Stimulated activated CD4-positive, alpha-beta T cell treated with anti-CD3 and anti-CD28 coated beads, Interleukin-1b, Interleukin-23, amount 100 ng/mL, for 1 hour (primary cell): ENCODE measurements at places on chromosomes 11 and 22.

DNA sequence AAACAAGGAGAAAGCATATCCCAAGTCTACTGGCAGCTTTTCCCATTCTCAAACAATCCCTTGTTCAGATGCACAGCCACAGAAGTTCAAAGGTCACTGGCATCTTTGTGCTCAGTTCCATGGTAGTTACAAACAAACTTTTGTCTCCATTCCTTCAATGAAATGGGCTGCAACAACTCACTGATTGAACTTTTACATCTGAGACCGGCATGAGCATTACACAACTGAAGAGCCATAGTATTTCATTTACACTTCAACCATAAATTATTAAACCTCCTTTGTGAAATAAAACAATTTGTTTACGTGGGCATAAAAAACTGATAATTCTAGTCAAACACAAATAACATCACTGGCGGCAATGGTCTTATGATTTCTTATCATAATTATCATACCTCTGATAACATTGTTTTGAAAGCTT lies 67.8 kb upstream of the ARHGAP32 start:
- DNase-seq: no peak

DNA sequence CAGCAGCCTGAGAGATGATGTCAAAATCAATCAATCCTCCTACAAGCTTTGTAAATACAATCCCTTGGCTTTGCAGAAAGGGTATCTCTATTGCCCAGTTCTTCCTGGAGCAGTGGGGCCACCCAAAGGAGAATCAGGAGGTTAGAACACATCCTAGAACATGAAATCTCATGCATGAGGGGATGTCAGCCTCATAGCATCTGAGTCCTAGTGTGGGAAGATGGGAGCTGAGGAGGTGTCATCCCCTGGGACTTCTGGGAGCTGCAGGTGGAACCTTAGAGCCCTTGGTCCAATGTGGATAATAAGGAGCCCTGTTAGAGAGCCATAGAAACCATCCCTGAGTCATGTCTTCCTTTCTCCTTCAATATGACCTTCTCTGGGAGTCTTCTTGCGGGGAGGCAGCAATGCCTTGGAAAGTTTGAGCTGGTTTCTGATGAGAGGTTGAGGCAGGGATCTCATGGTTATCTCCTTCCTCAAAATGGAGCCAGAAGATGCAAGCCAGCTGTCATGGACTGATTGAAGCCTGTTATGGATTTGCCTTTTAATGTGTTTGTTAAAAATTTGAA lies 74.8 kb downstream of the BDNF start:
- DNase-seq: no peak

DNA sequence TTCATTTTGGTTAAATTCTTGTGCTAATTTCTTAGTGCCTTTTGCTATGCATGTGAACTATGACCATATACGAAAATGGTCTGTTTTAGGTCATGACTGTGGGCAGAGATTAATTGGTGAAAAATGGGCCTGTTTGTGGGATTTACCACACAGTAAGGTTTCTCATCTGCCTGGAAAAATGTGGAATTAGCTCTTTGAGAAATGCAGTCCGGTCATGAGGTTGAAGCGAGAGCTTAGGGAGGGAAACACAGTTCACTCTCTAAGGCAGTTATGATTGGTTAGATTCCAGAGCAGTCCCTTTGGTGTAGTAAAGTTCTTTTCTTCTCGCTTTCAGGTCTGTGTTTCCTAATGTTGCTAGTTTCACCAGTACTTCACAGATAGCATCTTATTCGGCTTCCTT lies 1.2 kb upstream of the PDE3B start:
- no peak for DNase-seq

- no peak for DNase-seq
Measured at GRCh38 chr11:1829039-1829820, 5.6 kb upstream of the SYT8 start.

DNA sequence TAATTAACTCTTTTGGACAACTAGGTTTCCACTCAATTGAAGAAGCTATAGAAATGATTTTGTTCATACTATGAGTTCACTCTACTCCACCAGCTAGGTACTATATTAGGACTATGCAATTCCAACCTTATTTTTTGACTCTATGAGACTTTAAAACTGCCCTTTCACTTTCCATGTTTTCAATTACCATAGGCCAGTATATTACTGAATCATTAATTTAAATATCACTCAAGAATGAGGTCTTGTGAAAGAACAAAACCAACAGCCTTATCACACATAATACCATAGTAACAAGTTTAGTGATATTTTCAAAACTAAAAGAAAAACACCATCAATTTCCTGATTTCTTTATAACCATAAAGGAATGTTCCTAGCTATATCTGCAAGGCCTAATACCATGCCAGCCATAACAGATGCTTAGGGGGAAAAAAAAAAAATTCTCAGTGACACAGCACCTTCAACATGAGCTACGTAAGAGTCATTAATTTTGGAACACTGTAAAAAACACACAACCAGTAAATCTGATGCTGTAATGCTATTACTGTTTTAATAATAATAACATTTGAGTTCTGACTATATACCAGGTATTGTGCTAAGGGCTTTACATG lies 6.1 kb downstream of the DCUN1D5 start:
- DNase-seq: no peak

DNA sequence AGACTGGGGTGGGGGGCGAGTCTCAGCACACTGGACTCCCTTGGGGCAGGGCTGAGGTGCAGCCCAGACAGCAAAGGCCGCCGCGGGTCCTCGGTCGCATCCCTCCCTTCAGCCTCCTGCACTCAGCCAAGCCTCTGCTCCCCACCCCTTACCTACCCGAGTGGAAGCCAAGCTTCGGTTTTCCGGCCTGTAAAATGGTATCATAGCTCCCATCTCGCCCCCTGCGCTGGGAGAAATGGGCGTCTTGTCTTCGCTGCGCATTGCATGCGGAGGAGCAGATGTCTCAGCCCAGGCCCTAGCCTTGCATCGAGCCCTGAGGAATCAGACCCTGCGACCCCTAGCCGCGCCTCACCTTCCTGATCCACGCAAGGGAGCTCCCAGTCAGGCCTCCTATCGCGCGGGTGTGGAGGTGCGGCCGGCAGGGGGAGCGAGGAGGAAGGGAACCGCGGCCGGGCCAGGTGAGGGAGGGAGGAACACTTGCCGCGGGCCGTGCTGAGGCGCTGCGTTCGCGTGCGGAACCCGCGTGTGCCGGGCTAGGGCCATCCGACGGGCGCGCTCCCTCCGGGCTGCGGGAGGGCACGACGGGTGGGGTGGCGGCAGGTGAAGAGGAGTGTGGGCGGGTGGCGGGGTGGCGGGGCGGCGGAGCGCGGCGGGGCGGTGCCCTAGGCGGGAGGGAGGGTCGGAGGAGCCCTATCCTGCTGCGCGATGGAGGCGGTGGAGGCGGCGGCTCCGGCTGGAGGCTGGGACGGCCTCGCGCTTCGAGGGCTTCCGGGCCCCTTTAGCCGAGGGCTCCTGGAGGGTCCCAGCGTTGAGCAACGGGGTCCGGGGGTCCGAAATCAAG lies 4.1 kb upstream of the TBX1 start:
- DNase-seq: peak; percentile 44

DNA sequence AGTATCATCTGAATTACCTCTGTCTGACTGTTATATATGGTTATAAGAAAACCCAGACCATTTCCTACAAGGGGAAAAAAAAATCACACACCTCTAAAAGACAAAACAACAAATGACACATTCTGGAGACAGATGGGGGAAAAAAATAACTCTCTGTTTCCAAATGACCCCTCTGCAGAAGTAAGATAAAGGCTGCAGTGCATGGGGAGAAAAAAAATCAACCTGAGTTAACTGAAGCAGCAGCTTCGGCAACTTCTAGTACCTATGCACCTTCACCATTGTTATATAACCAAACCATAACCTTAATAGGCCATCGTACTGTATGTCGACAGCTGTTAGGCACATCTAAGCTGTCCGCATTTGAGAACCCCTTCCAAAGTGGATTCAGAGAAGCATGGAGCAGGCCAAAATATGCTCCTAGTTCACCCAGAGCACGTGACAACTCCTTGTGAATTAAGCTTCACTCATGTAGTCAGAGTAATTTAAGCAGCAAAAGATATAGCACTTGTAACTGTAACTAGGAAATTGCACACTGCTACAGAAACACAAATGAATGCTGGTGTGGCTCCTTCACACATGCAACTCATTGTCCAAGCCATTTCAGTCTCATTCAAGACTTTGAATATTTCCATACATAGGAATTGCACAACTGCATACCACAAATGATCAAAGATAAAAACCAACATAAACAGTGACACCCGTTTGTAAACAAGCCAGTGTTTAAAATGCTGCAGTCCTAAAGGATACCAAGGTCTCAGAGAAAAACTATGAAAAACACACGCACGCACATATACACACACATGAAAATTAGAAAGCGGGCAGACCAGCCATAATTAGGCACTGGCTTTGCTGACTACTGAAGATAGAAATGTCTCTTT lies 2.7 kb downstream of the SIK3 start:
- DNase-seq: no peak

GRCh38 chr11:96197103-96197502 lies 145.9 kb downstream of the MAML2 start:
- DNase-seq: no peak

GRCh38 chr11:1923201-1923956 lies 3.9 kb downstream of the TNNT3 start:
- no peak for DNase-seq

DNA sequence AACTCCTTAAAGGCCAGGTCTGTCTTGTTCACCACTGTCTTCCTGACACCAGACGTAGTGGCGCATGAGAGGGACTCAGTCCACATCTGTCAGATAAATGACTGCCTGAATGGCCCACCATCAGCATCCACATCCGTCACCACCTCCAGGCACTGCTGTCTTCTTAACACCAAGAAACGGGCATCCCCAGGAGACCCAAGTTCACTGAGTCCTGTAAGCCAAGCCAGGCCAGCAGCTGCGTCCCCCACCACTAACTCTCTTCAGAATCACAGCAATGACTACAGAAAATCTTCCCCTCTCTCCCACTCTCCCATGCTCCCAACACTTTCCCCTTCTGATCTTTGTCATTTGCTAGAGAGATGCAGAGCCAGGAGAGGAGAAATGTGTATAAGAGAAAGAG lies 47.3 kb upstream of the LRRC32 start:
- no peak for DNase-seq

- DNase-seq: no peak
Measured at GRCh38 chr22:23527971-23528740, 51.9 kb downstream of the IGLL1 start.

DNA sequence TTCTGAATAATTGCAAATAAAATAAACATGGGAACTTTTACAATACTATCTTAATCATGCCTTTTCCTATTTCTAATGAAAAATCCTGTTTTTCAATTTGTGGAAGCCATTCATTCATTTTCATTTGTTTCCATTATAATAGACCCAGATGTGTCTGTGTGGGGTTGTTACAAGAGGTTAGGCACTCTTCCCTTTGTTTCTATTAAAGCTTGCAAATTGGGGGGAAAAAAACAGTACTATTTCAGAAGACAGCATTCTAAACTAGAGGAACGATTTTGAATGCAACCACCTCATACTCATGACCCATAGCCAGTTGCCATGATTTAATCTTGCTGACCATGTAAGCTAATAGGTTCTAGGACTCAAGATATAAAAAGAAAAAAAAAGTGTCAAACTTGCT lies 175.5 kb downstream of the SOX6 start:
- no peak for DNase-seq

DNA sequence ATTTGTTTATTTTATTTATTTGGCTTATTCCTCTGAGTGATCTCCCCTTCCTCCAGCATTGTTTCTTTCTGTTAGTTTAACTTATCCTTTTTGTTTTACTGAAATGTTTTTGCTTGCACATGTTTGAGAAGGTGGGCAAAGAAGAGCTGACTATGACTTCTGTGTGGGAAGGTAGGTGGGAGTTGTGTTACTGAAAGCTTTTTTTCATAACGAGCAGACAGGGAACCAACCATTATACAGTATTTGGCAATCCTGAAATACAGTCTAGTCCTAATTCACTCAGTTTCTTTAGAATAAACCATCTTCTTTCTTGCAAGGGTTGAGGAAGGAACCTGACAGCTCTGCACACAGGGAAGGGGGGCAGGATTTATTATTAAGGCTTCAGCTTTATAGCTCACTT lies 37.0 kb upstream of the PAK1 start:
- DNase-seq: no peak

- no peak for DNase-seq
Measured at GRCh38 chr22:49370627-49371301, 456.9 kb downstream of the BRD1 start.

DNA sequence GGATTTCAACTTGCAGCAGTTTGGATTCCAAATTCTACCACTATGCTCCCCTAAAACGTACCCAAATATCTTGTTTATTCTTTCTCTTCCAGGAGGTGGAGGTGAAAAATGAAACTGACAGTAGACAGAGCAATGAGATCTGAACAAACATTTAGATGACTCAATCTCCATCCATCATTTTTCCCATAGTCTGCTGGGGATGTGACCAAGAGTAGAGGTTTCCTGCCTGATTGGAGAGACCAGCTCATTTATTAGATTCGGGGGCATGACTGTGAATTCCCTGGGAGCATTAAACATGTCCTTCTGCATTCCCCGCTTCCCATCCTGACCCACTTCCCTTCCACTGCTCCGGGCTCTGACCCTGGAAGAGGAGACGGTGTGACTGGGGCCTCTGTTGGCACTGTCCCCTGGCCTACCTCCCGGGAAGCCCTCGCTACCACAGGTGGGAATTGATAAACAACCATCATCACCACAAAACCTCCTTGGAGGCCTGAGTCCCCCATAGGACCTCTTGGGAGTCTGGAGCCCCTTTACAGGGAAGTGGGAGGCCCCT lies 20.3 kb downstream of the DKK3 start:
- DNase-seq: no peak

DNA sequence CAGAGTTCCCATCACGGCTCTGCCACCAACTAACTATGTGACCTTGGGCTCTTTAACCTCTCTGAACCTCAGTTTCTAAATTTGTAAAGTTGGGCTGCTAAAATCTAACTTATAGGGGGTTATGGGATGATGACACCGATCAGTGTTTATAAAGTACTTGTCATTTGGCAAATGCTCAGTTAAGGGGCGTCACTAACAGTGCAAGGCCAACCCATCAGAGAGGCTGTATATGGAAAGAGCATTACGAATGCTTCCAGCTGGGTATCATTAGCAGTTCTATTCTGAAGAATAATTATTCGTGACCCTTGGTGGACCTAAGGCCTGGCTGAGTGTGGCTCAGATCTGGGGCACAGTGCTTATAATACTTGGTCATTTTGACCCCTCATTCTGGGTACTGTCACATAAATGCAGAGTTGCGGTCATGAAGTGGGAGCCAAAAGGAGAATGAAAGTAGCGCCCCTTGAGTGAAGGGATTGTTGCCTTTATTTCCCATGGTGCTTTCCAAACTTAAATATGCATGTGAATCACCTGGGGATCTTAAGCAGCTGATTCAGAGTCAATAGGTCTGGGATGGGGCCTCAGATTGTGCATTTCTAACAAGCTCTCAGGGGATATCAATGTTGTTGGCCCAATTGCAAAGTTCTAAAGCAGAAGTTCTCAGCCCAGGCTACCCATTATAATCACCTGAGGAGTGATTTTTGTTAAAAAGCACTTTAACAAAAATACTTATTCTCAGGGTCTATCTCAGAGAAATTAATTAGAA lies 115.8 kb downstream of the CSNK2A3 start:
- no peak for DNase-seq

DNA sequence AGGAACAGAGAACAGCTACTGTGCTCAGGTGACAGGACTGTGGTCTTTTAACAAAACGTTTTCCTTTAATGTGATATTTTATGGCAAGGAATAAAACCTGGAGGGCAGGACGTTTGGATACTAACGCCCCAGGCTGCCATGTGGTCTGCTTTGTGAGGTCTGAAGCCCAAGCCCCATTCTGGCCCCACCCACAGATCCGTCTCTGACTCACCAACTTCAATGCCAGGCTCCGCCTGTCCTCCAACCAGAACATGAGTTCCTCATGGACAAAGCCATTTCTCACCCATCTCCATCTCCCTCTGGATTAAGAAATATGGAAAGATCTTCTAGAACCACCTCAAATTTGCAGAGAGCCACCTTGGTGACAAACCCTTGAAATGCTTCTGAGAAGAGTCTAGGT lies 148.8 kb downstream of the CRYBB2 start:
- DNase-seq: no peak
